ENCODE measurements at places on chromosomes 2 and 18.

DNA sequence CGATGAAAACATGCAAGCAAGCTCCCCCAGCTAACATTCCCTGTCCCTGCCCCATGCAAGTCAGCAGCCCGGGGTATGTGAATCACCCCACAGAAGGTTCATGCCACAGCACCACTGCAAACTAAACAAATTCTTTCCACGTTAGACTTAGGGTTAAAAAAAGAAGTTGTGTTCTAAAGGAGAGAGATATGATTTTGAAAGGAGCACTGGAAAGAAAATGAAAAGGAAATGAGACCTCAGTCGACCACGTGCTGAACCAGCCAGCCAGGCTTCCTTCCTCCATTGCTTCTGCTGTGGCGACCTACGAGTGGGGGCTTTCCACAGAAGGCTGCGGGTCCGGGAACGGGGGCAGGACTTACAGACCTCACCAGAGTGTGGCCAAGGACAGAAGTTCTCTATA, 52.0 kb downstream of the ARL4C start:
- DNase-seq, result peak; percentile 95

DNA sequence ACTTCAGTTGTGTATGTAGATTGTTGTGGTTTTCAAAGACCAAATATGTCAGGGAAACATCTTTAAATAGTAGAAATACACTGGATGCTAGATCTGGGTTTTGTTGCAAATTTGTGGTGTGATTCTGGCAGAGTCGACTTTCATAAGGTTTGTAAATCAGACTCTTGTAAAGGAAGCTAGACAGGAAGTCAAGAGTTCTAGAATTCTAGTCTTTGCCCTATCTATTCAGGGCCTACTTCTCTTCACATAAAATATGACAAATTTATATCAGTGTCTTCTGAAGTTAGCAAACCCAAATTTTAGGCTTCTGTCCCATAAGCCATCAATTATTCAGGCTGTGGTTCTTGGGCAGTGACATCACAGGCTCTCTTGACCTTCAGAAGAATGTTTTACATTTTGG, 1579.2 kb upstream of the PIK3C3 start:
- DNase-seq, result peak; percentile 24

DNA sequence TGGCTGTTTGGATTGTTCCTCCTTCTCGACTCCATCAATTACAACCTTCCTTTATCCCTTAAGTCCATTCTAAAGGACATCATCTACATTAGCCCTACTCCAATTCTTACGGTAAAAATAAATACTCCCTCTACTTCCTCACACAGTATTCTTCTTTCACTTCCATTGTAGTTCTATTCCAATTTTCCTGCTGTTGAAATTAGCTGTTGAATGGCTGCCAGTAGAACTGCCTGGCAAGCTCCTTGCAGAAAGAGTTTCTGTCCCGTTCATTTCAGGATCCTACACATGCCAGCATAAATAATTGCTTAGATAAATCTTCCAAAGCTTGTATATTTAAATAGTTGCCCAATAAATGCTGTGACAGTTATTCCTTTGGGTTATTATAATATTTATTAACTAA, 459.3 kb upstream of the TRIB2 start:
- no peak for DNase-seq

DNA sequence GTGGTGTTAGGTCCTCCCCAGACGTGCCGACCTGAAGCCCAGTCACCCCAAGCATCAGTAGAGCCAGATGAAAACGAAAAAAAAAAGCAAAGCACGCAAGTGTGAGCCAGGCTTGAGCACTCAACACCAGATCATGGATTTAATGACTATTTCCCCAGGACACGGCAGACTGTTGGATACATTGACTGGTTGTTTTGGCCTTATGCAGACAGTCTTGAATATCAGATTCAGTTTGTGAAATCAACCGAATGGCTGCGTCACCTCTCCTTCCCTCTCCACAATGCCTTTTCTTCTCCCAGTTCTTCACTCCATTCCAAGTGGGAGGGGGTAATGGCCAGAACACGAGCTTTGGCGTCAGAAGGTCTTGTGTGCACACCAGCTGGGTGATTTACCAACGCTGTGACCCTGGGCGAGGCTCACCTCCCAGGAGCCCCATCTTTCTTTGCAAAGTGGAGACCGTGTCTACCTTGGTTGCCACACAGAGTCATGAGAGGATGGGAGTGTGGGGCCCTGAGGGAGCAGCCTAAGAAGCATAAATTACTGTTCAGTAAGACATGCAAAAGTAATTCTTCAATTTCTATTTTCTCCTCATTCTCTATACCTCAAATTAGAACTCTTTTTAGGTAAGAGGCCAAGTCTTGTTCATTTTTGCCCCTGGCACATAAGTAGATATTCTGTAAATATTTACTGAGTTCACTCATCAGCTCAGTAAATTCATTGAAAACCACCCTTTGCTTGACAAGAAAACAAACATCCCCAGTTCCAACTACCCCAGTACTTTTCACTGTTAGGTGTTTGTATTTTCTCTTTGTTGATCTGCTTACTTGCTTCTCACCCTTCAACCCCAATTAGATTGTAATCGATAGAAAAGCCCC, 181.1 kb upstream of the COPS8 start:
- DNase-seq, result no peak

GRCh38 chr2:43129676-43130547, 96.5 kb downstream of the ZFP36L2 start:
- no peak for DNase-seq

- no peak for DNase-seq
These were observed 229.9 kb upstream of the DTNA start for GRCh38 chr18:34480162-34480700.

GRCh38 chr2:85579266-85579935, 2.0 kb downstream of the VAMP8 start:
- DNase-seq, result no peak

- DNase-seq, result no peak
These were observed 12.1 kb downstream of the ACTR3 start for GRCh38 chr2:113901943-113902342.

DNA sequence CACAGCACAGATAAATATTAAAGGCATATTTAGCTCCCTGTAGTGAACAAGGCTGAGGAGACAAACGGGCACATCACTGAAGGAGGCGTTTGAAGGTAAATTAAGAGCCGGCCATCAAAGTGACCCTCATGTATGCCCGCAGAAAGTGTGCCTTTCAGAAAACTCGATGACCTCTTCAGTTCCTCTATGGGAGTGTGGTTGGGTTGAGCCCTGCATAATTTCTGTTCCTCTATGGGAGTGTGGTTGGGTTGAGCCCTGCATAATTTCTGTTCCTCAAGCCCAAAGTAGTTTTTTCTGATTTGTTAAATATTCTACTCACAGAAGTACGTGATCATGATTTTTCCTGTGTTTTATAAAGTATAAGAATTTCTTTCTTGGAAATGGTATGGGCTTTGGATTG, 568.5 kb downstream of the TSN start:
- no peak for DNase-seq

- no peak for DNase-seq
These were observed 67.4 kb upstream of the PPM1B start for GRCh38 chr2:44101246-44101645.

- DNase-seq, result peak; percentile 32
These were observed 488.6 kb upstream of the SMIM21 start for GRCh38 chr18:75915941-75916623.

- DNase-seq, result no peak
These were observed 9.4 kb downstream of the PELI1 start for GRCh38 chr2:64134813-64135212.

- peak; percentile 55 for DNase-seq
These were observed 75.3 kb downstream of the LRRFIP1 start for GRCh38 chr2:237702441-237703391.

DNA sequence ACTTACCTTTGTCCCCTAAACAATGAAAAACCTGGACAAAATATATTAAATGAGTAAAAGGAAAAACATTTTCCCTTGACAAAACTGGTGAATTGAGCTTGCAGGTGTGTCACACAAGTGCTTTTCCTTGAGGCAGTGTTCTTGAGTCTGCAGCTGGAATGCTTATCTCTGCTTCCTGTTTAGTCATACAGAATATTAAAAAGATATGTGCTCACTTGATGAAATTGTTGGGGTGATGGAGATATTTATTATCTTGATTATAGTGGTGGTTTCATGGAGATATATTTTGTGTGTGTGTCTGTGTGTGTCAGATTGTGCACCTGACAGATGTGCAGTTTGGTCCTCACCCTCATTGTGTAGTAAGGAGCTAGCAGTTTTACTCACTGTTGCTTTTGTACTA, 3.3 kb downstream of the TAF1B start:
- DNase-seq, result no peak

GRCh38 chr18:51029378-51029693, 677 bp upstream of the SMAD4 start:
- no peak for DNase-seq

GRCh38 chr2:240322231-240322955, 113.1 kb upstream of the GPC1 start:
- no peak for DNase-seq

DNA sequence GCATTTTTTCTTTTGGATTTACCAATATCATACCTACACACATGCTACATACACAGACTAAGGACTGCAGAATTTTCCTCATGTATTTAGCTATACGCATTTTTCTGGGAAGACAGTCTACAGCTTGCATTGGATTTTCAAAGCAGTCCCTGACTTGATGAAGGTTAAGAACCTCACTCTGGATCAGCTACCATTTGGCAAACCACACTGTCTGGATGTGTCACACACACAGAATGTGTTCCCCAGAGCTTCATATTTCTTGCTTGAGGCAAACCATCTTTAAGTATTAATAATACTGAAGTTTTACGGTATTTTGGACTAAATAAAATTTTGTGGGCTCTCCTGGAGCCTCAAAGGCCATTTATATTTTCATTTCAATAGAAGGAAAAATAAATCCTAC, 102.3 kb downstream of the TCF4 start:
- peak; percentile 75 for DNase-seq

DNA sequence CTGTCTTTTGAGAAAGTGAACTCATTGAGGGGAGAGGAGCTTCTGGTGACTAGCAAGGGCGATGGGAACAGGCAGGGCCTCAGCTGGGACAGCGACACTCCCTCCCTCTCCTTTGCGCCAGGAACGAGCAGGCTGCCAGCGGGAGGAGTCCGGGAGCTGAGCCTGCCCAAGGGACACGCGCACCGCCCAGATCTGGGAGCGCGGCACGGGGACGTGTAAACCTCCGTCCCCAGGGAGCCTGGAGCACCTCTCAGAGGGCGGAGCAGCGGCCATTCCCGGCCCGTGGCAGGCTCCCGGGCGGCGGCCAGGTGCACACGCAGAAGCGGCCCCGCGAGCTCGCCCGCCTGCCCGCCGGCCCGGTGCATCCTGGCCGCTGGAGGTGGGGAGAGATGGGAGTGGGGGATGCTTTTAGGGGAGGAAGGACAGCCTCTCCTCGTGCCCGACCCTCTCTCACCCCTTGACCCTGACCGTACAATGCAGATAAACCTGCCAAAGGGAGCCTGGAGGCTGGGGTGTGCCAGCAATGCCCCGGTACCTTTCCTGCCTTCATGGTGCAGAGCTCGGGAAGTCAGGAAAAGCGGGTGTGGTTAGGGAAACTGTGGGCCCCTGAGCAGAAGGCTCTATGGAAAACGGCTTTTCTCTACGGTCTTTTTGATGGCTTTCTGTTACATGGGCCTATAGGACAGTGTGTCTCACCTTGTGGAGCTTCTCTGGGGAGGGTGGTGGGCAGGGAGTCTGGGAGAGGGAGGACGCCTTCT, 2.2 kb downstream of the AQP4 start:
- DNase-seq, result no peak

DNA sequence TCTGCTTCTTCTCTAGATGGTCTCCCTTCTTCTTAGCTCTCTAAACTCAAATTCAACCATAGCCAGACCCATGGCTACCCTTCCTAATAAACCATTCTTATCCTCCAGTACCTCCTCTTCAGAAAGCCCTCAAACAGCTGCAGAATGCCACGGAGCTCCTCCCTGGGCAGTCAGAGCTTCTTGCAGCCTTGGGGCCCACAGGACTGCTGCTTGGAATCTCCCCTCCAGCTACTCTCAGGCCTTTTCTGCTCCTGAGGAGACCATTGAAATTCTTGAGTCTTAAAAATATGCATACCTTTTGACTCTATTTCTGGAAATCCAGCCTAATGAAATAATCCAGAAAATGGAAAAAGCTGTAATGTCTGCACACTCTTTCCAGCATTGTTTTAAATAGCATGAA, 30.7 kb downstream of the EFR3B start:
- DNase-seq, result no peak

GRCh38 chr18:10249801-10250200, 204.6 kb upstream of the APCDD1 start:
- no peak for DNase-seq

DNA sequence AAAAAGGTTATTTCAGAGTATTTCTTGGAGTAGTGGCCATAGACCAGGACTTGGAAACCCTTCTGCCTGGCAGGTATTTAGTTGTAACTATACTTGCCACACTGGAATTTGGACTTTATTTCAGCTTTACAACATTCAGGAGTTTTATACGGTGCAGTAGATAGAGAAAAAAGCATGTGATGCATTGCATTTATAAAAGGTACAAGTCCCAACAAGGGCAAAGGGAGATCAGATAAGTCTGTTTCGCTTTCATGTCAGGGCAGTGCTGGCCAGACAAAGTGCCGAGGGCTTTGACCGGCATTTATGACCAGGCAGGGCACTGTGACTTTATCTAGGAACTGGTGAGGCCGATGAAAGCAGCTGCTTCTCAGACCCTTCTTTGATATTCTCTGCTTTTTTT, 145.4 kb downstream of the RTN4 start:
- DNase-seq, result no peak

DNA sequence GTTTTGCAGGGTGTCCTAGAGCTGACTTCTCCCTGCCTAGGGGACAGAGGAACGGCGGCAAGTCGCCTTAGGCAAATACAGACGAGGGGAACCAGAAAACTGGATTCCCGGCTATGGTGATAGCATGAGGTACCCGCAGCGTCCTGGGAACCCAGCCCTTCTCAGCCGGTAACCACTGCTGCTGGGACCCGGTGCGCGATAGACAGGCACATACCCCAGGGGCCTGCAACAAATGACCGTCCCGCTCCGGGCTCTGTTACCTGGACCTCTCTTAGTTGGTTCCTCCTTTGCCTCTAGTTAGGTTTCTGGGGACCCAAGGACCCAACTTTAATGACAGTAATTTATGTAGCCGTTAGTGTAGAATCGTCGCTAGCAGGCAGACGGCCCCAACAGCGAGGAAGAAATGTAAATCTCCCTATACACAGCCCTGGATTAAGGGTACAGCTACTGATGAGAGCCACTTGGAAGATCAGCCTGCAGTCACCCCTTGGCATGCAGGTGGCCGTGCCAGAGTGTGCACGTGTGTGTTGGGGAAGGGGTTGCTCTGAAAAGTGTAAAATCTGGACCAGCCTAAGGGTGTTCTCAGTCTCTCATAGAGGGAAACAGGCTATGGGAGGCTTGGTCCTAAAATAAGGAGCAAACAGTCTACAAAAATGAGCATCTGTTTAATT, 819 bp upstream of the SERPINE2 start:
- no peak for DNase-seq

Data from AG08395 (cell line).